Mammary epithelial cell (primary cell): ENCODE measurements at places on chromosomes 7 and 10. TPM values are rescaled to one million over a fixed set of nuclear protein-coding genes. Genes with fewer than 3 reads are reported as not detected.
A peak's percentile ranks its signal among the peaks of the same experiment; 100 is the strongest.

GRCh38 chr10:61299156-61299555, 154.0 kb downstream of the TMEM26 start:
- DNase-seq: no peak

- peak; percentile 93 for DNase-seq
These were observed 38.4 kb downstream of the PTPRE start for GRCh38 chr10:127945341-127945758.

- no peak for DNase-seq
These were observed 71.2 kb downstream of the WNT2 start for GRCh38 chr7:117251687-117252086.

GRCh38 chr10:35341521-35341920, 5.2 kb downstream of the CCNY start:
- DNase-seq: no peak

- DNase-seq: no peak
These were observed 577 bp downstream of the LRRC18 start for GRCh38 chr10:48938990-48939536.

DNA sequence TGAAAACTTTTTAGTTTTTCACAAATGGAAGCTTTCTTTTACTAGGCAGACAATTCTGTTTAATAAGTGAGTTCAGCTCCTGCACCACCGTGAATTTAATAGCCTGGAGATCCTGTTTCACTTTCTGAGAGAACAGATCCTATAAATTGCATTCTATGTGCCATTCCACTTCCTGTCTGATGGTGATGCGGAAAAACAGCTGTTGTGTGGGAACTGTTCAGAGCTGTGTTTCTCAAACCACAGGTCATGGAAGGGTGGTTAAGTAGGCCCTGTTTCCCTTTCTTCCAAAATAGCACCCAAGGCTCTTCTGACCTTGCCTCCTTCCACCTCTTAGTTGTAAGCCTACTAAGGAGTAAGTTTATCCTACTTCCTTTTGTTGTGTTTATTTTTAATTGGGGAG, 97.2 kb upstream of the DKK1 start:
- DNase-seq: peak; percentile 63

The GDF2 gene
- not detected for total RNA-seq

The C7orf33 gene
- not detected for total RNA-seq

The ACTL6B gene
- not detected in 2 replicates for total RNA-seq

The PITX3 gene
- total RNA-seq: not detected

The CHAT gene
- not detected for total RNA-seq
